Sigmoid colon (tissue), 7 donors: ENCODE measurements at places on chromosomes 3 and 15. TPM values are rescaled to one million over a fixed set of nuclear protein-coding genes. Genes with fewer than 3 reads are reported as not detected.

Gene TTLL13
- 0.25 TPM for polyA plus RNA-seq

Gene SLC7A14
- 0.79 TPM for polyA plus RNA-seq

Gene MUC20
- polyA plus RNA-seq, result 48.7 TPM

Gene ABHD5
- polyA plus RNA-seq, result 22.2 TPM

Gene CCR9
- not detected for polyA plus RNA-seq

Gene FOXB1
- polyA plus RNA-seq, result not detected

- H3K4me1 ChIP-seq, result no peaks in the 10 kb centered on the region
- no peaks in the 10 kb centered on the region for H3K27me3 ChIP-seq
- no peak for DNase-seq
Observed at GRCh38 chr15:48693484-48693883, 48.0 kb upstream of the FBN1 start.

DNA sequence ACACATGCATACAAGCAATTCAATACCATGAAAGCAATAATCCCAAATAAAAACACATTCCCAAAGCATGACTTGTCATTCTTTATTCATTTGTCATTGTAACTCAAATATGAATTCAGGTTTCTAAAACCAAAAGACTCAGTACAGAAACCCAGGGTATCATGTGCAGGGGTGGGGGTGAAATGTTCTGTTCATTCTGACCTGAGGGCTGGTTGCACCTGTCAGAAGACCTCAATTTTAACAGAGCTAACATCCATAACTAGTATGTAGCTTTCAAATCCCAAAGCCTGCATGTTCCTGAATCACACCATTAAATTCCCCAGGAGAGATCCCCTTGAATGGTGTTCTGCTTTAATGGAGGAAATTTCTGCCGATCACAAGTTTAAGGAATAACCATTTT, 738.7 kb downstream of the MCTP2 start:
- no peak overlapping the region for H3K27ac ChIP-seq
- no peaks in the 10 kb centered on the region for H3K4me1 ChIP-seq
- H3K4me3 ChIP-seq, result no peak overlapping the region
- H3K36me3 ChIP-seq, result no peaks in the 10 kb centered on the region

DNA sequence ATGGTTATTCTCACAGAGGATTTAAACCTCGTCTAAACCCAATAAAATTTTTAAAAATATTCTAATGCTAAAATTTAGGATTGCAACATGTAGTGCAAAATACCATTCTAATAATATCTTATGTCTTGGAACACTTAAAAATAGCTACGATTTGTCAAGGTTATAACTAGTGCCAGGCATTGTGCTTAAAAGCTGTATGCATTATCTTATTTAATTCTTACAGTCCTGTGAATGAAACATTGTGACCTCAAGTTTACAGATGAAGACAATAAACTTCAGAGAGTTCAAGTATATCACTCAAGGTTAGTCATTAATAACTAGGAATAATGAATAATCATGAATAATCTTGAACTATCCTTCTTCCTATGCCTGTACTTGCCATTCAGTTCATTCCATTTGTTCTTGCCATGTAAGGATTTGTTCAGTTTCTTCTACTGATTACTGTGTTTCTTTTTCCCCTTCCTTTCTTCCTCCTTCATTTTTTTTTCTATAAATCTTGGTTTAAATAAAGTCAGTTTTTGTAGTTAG, 897.6 kb upstream of the NR2F2 start:
- H3K27ac ChIP-seq, result no peak overlapping the region
- no peaks in the 10 kb centered on the region for H3K36me3 ChIP-seq
- DNase-seq, result no peak
- no peaks in the 10 kb centered on the region for H3K4me1 ChIP-seq
- H3K27me3 ChIP-seq, result no peaks in the 10 kb centered on the region

DNA sequence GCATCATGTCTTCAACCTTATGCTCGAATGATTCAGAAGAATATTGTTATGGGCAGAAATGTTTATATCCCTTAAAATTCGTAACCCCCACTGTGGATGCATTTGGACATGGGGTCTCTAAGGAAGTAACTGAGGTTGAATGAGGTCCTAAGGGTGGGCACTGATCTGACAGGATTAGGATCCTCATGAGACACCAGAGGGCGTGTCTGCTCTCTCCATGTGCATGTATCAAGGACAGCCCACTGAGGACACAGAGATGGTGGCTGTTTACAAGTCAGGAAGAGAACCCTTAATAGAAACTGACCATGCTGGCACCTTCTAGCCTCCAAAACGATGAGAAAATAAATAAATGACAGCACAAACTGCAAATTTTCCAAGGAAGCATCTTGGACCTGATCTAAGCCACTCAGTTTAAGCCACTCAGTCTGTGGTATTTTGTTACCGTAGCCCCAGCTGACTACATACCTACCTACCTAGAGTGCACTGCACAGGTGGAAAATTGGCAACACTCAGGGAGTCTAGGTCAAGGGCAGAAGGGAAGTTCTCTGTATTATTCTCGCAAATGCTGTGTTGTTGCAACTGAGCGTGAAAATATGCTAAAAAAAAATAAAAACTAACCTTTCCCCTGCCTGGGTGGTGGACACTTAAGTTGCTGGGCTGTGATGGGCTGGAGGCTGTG, 126.6 kb downstream of the TJP1 start:
- no peaks in the 10 kb centered on the region for H3K4me1 ChIP-seq
- H3K4me3 ChIP-seq, result no peak overlapping the region
- H3K36me3 ChIP-seq, result no peaks in the 10 kb centered on the region
- DNase-seq, result no peak
- H3K27me3 ChIP-seq, result no peaks in the 10 kb centered on the region

DNA sequence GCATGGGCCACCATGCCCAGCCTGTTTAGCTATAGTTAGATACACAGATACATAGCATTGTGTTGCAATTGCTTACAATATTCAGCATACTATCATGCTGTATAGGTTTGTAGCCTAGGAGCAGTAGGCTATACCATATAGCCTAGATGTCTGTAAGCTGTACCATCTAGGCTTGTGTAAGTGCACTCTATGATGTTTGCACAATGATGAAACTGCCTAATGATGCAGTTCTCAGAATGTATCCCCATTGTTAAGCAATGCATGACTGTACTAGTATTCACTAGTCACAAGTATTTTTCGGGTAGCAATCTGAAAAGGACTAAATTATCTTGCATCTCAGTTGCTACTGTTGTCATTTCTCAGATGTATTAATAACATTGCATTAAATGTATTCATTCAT, 16.0 kb downstream of the PIGB start:
- no peaks in the 10 kb centered on the region for H3K27me3 ChIP-seq
- peaks cover 8% of the 10 kb centered on the region for H3K36me3 ChIP-seq
- H3K27ac ChIP-seq, result no peak overlapping the region
- DNase-seq, result no peak
- H3K4me3 ChIP-seq, result no peak overlapping the region
- no peaks in the 10 kb centered on the region for H3K4me1 ChIP-seq

DNA sequence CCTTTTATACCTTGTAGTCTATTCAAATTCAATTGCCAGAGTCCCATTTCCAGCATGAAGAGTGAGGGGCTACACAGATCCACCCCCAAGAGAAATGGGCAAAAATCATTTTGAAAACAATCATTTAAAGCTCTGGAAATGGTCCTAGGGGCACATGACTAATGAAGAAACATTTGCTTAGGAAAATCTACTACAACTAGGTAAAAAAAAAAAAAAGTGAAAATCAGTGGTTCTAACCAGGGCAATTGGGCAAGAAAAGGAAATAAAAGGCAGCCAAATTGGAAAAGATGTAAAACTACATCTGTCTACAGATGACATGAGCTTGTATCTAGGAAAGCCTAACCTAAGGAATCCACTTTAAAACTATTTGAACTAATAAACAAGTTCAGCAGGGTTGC, 9.4 kb downstream of the IMPG2 start:
- H3K4me1 ChIP-seq, result no peaks in the 10 kb centered on the region
- H3K36me3 ChIP-seq, result no peaks in the 10 kb centered on the region
- H3K27me3 ChIP-seq, result no peaks in the 10 kb centered on the region

GRCh38 chr3:119937229-119937628, 155.3 kb downstream of the NR1I2 start:
- no peak for DNase-seq
- no peak overlapping the region for H3K4me3 ChIP-seq
- peaks cover 9% of the 10 kb centered on the region for H3K4me1 ChIP-seq
- H3K36me3 ChIP-seq, result no peaks in the 10 kb centered on the region

DNA sequence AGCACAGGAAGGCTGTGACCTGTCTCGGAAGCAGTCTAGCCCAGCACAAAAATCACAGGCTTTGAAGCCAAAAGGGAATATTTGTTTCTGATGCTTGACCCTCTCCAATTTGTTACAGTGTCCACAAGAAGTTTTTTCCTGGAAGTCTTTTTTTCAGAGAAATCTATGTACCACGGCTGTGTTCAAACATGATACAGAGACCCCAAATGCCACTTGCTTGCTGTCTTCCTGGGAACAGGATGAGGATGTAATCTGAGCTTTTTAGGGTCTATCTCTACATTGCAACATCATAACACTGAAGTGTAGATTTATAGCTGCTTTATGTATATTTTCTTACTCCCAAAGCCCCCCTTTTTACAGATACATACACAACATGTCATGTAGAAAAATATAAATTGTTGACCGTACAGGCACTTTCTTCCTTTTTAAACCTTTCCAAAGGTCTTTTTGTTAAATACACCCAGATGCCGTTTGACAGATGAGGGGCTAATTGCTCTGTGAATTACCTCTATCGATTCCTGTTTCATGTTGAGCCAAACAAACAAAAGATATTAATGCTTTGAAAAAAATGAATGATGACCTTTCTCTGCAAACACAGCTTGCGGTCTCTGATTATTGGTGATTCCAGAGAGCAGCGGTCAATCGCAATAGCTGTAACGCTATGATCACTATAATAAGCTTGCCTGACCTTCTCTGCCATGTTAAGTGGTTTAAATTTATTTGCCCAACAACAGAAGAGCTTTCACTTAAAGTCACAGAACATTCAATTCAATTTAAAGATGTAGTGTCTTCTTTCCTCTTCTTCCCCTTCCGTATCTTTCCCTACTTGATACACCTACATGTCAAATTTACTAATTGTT, 875.9 kb upstream of the NR2F2 start:
- H3K27ac ChIP-seq, result no peak overlapping the region
- no peaks in the 10 kb centered on the region for H3K4me1 ChIP-seq
- H3K4me3 ChIP-seq, result no peak overlapping the region
- H3K27me3 ChIP-seq, result no peaks in the 10 kb centered on the region

- H3K27ac ChIP-seq, result no peak overlapping the region
- no peak overlapping the region for H3K4me3 ChIP-seq
- no peak for DNase-seq
- H3K36me3 ChIP-seq, result no peaks in the 10 kb centered on the region
- H3K4me1 ChIP-seq, result no peaks in the 10 kb centered on the region
- no peaks in the 10 kb centered on the region for H3K27me3 ChIP-seq
Observed at GRCh38 chr3:140152851-140153639, 218.1 kb downstream of the CLSTN2 start.

DNA sequence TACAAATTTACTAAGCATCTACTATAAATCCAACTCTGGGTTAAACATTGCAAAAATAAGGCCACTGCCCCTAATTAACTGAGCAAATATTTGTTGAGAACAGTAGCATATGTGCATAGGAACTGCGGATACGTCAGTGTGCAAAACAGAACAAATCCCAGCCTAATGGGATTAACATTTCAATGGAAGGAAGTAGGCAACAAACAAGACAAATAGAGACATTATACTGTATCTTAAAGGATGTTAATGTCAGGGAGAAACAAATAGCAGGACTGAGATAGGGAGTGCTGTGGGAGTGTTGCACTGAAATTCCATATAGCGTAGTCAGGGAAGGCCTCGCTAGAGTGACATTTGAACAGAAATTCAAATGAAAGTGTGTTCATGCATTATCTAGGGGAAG, 89.7 kb upstream of the KCNAB1 start:
- H3K27me3 ChIP-seq, result no peaks in the 10 kb centered on the region
- no peaks in the 10 kb centered on the region for H3K4me1 ChIP-seq
- no peak overlapping the region for H3K4me3 ChIP-seq

GRCh38 chr3:22885574-22886341, 317.4 kb upstream of the UBE2E2 start:
- no peaks in the 10 kb centered on the region for H3K27me3 ChIP-seq
- H3K36me3 ChIP-seq, result no peaks in the 10 kb centered on the region
- H3K4me3 ChIP-seq, result no peak overlapping the region
- H3K27ac ChIP-seq, result no peak overlapping the region
- peaks cover 13% of the 10 kb centered on the region for H3K4me1 ChIP-seq

- no peaks in the 10 kb centered on the region for H3K4me1 ChIP-seq
- no peaks in the 10 kb centered on the region for H3K36me3 ChIP-seq
Observed at GRCh38 chr3:38563070-38563885, 67.1 kb downstream of the EXOG start.

DNA sequence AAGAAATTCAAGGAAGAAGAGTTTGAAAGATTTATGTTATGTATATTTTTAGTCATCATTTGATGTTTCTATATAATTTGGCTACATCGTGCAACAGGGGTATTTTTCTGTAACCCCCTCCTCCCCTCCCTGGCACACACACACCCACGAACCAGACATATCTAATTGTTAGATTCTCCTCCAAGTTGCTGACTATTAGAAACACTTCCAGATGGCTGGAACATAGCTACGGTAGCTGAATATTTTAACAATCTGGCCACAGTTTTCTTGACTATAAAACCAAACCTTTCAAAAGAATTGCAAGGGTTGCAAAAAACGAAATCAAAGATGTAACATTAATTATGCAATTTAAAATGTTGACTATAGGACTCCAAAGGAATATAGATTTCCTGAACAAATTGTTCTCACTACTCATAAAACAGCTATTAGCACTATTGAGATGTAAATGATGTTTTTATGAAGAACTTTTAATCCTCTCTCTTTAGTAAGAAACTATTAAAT, 154.4 kb downstream of the CHL1 start:
- H3K4me1 ChIP-seq, result no peaks in the 10 kb centered on the region
- no peaks in the 10 kb centered on the region for H3K27me3 ChIP-seq
- H3K4me3 ChIP-seq, result no peak overlapping the region
- no peaks in the 10 kb centered on the region for H3K36me3 ChIP-seq
- no peak for DNase-seq

- DNase-seq, result no peak
- H3K36me3 ChIP-seq, result no peaks in the 10 kb centered on the region
- H3K4me1 ChIP-seq, result peaks cover 21% of the 10 kb centered on the region
- no peaks in the 10 kb centered on the region for H3K27me3 ChIP-seq
- no peak overlapping the region for H3K4me3 ChIP-seq
- no peak overlapping the region for H3K27ac ChIP-seq
Observed at GRCh38 chr3:54668236-54668635, 259.6 kb downstream of the LRTM1 start.

DNA sequence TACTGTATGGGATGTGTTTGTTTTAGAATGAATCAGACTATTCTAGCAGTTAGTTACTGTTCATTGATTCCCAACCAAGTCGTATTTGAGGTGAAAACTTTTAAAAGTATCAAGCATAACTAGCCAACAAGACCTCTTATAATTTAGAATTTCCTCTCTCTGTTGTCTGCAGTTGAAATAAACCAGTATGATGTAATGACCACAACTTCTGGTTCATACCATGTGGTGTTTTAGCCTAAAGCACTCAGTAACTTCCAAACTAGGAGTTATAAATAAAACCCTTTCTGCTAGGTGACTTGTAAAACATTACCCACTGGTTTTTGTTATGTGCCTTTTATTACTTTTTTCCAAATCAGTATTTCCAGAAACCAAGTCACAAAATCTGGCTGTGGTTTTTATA, 19.8 kb upstream of the P2RY12 start:
- DNase-seq, result no peak
- H3K4me1 ChIP-seq, result no peaks in the 10 kb centered on the region
- H3K27me3 ChIP-seq, result no peaks in the 10 kb centered on the region
- H3K27ac ChIP-seq, result no peak overlapping the region
